ENCODE measurements at places on chromosomes 6 and 20.

GRCh38 chr20:5548107-5548506 is 202.1 kb upstream of the SHLD1 start:
- no peak for DNase-seq

GRCh38 chr6:39920157-39920556 is 14.1 kb downstream of the MOCS1 start:
- DNase-seq, result no peak

DNA sequence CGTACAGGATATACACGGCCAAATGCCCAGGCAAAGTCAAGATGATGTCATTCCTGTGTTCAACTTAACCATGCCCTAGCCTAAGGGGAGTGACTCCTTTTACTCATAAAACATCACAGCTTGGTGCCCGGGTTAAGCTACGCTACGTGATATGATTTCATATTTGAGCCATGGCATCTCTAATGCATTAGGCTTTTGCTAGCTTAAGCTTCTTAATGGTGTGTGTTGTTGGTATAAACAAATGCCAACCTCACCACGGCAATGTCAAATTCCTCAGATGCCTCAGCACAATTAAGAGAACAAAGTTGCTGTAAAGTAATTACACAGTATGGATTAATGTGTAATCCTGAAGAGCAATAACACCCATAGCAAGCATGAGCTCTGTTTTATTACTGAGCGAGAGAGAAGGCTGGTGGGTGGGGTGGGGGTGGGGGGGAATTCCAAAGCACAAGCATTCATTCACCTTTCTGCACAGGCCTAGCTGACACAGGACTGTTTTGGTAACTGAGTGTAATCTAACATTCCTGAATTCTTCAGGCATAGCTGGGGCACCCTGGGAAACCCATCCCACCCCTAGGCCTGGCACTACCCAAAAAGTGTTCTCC is 44.7 kb upstream of the CNKSR3 start:
- no peak for DNase-seq

DNA sequence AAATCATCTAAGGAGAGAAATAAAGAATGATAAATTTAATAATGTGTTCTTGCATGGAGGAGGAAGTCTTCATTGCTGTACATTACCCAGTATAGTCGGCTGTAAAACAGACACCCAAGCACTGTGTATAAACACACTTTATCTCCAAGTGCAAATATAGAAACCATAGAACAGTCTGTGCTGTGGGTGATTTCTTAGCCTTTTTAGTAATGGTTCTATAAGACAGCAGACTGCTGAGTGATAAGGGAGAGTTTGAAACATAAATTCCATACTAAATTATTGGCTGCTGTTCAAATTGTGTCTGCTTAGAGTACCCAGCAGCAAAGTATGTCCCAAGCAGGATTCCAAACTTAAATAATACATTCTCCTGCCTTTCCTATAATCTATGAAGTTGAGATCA is 4.6 kb downstream of the FILIP1 start:
- no peak for DNase-seq

DNA sequence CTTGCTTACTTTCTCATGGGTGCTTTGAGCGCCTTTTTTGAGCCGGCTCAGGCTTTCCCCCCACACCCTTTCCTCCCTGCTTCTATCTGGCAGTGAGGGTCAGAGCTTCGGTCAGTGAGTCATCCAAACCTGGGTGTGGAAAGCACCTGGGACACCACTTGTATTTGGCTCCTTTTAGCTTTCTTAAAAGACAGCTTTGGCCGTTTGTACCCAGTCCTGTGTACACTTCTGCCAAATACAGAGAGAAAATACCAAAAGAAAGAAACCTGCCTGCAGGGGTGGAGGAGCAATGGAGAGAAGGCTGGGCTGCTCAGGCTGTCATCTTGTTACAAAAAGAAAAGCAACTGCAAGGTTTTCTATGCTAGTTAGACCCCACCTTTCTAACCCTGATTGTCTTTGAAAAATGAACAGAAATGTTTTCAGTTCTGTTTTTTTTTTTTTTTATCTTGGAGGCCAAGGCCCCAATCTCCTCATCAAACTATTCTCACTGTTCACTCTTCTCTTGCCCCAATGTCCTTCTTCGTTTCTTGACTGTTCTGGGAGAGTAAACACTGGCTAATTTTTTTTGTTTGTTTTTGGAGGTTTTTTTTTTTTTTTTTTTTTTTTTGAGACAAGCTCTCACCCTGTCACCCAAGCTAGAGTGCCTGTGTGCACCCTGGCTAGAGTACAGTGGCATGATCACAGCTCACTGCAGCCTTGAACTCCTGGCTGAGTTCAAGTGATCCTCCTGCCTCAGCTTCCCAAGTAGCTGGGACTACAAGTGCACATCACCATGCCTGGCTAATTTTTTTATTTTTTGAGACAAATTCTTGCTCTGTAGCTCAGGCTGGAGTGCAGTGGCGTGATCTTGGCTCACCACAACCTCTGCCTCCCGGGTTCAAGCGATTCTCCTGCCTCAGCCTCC is 76.4 kb downstream of the SSR1 start:
- DNase-seq, result no peak
